ENCODE measurements at places on chromosomes 7 and 10.

- DNase-seq, result no peak
These were observed 6.9 kb downstream of the SMC3 start for GRCh38 chr10:110574420-110574819.

DNA sequence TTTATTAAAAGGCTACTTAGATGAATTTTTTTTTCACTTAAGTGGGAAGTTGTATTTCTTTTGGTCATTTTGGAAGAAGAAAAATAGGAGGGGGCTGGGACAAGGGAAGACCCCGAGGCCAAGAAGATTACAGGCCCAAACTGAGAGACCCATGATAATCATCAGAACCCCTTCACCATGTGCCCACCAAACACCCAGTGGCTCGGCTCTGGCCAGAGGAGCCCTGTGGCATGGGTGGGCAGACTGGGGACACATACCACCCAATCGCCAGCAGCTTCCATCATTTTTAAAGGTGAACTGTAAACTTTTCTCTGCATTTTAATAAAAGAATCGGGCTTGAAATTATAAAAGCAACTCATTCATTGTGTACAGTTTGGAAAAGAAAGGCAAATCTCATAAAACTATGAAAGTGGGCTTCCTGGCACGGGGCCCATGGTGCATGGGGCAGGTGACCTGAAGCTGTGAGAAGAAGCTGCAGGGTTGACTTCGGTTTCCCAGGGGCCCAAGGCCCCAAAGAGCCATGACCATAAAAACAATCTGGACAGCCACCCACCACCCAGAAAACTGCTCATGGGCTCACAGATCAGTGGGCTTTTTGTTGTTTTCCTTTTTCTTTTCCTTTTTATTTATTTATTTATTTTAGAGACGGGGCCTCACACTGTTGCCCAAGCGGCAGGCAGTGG, 29.4 kb upstream of the RET start:
- no peak for DNase-seq

GRCh38 chr10:43138757-43139241, 554 bp downstream of the CSGALNACT2 start:
- DNase-seq, result no peak

GRCh38 chr7:100837099-100837836, 9.9 kb upstream of the EPHB4 start:
- DNase-seq, result no peak

GRCh38 chr10:73774637-73775036, 7.2 kb upstream of the CHCHD1 start:
- no peak for DNase-seq

DNA sequence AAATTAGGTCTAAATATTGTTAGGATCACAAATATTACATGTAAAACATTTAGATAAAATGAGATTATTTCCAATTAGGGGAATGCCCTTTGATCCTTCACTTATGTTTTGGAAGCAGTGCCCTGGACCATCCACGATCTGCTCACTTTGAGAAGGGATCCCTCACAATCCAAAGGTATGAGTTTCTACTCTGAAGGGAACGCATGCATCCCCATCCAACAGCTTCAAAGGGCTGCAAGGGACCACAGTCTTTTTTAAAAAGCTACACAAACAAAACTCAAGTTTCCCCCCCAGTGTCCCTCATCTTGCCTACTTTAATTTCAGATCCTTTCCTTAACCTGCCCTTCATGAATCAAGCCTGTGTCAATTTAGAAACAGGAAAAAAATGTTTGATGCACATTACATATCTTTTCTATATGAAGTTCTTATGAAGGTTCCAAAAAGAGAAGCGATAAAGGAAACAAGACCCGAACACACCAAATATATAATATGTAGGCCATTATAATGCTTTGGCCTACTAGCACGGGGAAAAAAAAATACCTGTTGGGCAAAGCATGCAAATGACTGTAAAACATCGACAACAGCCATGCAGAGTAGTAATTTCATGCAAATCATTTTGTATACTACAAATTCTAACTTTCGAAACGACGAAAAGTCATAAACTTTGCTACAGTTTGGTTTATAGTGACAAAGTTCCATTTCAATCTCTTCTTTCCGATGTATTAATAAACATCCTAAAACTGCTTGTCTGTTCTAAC, 2.0 kb downstream of the EIF3A start:
- DNase-seq, result no peak

- DNase-seq, result no peak
These were observed 380.2 kb downstream of the EXOC4 start for GRCh38 chr7:133633055-133633454.

DNA sequence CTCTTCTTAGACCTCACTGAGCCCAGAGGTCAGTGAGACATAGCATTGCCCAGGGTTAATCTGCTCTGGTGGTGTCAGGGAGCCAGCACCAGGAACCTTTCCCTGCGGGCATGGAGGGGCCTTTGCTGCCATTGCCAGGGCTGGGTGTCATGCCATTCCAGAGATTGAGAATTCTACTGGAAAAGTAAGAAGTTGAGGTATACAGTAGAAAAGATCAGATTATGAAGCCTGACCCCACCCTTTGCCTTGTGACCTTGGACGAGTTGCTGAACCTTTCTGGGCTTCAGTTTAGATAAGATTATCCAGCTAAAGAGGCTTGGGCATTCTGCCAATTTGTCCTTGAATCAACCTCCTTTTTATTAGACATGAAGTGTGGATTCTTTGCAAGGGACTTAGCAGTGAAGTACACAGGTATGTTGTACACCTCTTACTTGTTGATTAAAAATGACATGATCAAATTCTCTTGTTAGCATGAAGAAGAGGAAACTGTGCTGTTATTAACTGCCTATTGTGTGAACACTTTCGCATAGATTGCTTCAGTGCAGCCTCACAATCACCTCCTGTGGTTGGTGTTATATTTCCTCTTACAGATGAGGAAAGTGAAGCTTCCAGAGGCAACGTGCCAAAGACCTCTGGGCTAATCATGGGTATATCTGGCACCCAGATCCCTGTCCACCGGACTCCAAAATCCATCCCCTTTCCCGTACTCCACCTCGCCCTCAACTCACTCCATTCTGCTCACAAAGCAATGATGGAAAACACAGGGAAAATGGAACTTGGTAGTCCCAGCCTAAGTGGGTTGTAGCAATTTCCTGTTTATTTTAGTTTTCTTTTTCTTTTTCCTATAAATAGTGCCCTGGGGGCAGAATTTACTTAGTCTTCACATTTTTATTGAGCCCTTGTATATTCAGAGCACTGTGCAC, 151.3 kb downstream of the CAMK1D start:
- DNase-seq, result no peak

GRCh38 chr10:96420228-96421009, 61.6 kb upstream of the OPALIN start:
- no peak for DNase-seq

DNA sequence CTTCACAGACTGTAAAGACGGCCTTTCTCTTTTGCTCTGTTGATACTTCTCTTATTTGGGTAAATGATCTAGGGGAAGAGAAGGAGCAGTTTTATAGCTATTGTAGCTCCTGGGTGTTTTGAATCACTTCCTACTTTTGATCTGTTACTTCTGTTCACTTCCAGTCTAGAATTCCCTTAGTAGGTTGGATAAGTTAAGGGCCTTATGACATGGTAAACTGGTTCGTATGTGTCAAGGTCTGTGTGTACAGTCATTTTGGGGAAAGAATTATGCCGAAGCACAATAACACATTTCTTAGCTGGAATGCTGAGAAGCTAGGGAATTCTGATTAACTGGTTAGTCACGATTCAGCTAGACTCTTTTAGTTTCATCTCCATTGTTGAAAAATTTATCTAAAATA, 8.1 kb downstream of the DENND10 start:
- no peak for DNase-seq

Data from cortex of kidney (tissue), 1 donor.